ENCODE measurements at places on chromosomes 7 and 10.

DNA sequence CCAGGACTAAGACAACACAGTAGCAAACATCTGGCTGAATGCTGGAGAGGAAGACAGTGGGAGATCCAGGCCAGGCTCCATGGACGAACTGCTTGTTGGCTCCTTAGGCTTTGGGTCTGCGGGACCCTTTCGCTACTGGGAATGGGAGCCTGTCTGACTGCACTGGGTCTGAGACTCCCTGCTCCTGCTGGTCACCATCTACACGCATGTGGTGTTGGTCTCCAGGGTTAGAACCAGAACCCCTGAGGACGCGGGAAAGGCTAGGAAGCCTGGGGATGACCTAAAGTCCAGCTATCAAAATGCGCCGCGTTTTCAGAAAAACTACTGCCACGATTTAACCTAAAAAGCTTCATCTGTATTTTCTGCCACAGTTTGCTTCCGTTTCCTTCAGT is 817 bp upstream of the DNAJB6 start:
- DNase-seq, result no peak

DNA sequence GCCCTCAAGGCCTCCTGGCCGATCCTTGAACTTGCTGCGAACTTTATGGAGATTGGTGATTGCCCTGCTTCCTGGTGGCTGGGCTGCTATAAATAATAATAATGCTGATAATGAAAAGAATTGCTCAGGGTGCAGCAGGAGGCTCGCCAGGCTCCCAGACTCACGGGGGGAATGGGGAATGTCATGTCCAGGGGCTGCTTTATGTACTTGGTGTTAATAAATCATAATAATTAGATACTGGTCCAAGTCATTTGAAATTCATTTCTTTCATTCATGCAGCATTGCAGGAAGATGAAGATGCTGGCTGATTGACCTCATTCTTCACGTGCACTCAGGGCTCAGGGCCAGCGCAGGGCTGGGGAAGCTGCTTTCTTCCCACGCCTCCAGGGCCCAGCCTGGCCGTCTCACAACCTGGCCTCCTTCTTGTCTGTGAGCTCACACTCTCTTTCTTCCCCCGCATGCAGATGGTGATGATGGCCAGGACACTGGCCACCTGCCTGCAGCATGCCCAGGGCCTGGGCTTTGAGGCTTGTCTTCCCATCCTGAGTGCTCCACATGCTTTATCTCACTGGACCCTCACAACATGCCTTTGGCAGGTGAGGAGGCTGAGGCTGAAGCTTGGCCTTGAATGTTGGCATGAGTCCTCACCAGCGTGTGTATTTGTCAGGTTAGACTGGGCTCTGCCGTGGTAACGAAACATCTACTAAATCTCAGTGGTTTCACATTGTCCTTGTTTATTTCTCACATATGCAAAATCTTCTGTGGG is 138.4 kb upstream of the TNS3 start:
- no peak for DNase-seq

- DNase-seq, result no peak
Observed at GRCh38 chr10:62333135-62333889, 40.9 kb upstream of the ZNF365 start.

- DNase-seq, result no peak
Observed at GRCh38 chr10:77512219-77512578, 125.4 kb downstream of the KCNMA1 start.

DNA sequence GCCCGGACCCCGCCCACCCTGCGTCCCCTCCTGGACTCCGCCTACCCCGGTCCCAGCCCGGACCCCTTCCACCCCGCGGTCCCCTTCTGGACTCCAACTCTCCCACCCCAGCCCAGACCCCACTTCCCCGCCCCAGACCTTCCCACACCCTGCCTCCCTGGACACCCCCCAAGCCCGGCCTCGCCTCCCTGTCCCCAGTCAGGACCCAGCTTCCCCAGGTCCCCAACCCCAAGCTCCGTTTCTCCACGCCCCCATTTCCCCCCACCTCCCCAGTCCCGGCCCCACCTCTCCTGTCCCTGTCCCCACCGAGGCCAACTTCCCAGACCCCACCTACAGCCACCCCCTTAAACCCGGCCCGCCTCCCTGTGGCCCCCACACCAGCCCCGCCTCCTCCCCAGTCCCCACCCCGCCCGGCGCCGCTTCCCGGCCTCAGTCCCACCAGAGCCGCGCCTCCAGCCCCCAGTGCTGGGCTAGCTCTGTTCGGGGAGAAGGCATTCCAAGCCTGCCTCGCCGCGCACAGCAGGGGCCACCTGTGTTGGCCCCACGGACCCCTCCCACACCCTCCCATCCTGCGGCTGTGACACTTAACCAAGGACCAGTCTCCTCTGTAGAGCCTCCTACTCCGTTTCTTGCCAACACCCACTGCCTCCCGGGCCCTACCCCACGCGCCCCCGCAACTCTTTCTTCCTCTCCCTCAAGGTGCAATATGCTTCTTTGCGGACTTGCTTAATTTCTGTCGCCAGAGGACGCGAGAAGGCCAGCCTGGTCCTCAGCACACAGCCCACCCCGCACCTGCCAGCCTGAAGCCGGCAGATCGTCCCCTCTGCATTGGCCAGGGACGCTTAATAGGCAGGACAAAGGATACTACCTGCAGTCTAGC is 736 bp upstream of the ITIH5 start:
- no peak for DNase-seq

DNA sequence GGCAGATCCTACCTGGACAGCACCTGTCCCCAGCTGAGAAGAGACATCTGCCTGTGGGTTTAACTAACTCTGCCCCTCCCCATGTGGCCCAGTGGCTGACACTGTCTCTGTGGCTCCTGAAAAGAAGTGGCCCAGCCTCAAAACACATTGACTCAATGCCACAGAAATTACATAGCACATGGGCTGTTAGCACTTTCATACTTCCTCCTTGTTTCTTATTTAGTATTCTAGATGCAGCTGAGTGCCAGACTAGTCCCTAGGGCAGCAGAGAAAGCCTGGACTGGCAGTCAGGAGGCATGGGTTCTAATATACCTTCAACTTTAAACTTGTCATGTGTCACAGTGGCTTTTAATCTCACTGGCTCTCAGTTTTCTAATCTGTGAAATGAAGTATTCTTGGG is 171.0 kb downstream of the TRIL start:
- DNase-seq, result no peak

DNA sequence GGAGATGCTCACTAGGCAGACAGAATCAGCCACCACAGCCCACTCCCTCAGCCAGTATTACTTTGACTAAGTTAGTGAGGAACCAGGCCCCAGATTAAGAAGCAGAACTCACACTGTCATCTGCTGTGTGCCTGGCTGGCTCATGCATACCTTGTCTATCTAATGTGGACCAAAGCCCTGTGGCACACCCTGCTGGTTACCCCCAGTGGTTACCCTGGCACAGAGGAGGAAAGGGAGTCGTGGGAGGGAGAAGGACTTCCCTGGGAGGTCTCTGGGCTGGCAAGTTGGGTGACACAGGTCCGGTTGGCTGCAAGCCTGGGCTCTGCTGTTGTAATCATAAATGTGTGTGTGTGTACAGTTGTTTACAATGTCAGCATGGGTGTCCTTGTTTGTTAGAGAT is 7.5 kb upstream of the SH2D4B start:
- no peak for DNase-seq

DNA sequence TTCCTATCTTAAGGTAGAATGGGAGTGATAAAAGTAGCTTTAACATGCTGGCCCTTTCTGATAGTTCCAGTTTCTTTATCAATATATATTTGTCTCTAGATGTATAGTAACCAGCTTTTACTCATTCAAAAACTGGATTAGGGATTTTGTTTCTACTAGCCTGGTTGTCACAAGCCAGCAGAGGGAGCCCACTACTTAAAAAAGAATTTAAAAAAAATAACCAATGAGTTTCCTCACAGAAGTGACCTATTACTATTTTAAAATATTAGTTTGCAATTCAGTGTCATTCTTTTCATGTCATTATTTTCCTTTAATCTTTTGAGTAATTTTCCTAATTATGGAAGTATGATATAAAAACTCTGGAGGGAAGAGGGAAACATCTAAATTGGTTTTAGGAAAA is 142.1 kb downstream of the PHTF2 start:
- no peak for DNase-seq

DNA sequence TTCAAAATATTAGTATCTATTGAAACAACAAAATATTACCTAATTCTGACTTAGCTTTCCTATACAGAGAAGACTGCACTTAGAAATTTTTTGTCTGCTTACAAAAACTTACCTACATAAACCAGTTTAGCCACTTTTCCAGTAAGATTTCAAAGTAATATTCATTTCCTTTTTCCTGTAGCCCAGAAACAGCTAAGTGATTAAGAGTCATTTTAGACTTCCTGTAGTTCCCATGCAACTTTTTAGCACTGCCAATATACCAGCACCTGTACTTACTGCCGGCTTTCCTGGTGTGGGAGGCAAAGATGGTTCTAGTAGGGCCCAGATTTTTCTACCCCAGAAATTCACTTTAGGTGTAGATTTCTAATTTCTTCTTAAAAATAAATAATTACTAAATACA is 21.8 kb downstream of the NT5C2 start:
- no peak for DNase-seq

- DNase-seq, result no peak
Observed at GRCh38 chr10:43685744-43686143, 37.1 kb upstream of the ZNF32 start.

- no peak for DNase-seq
Observed at GRCh38 chr7:117072620-117073118, 119.4 kb downstream of the ST7 start.

- no peak for DNase-seq
Observed at GRCh38 chr7:130226333-130226732, 18.7 kb downstream of the SSMEM1 start.

GRCh38 chr7:140044251-140044650 is 18.5 kb downstream of the PARP12 start:
- no peak for DNase-seq

GRCh38 chr7:91865511-91865910 is 15.0 kb downstream of the MTERF1 start:
- DNase-seq, result no peak

DNA sequence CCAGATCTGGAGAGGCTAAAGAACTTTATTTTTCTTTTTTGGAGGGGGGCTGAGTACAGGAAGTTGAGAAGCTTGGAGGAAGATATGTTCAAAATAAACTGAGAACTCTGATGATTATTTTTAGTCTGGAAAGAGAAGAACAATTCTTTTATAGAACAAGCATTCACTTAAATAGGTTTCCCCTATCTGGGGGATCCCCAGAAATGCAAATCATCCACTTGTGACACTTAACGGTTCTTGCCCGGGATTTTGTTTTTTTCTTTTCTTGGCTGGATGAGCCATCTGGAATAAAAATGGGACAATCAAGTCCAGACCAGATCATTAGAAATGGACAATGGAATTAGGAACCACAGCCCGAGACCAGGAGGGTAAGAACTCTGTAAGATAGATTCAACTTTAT is 95.9 kb upstream of the EGR2 start:
- DNase-seq, result no peak

- no peak for DNase-seq
Observed at GRCh38 chr7:151327022-151327421, 14.6 kb upstream of the NUB1 start.

DNA sequence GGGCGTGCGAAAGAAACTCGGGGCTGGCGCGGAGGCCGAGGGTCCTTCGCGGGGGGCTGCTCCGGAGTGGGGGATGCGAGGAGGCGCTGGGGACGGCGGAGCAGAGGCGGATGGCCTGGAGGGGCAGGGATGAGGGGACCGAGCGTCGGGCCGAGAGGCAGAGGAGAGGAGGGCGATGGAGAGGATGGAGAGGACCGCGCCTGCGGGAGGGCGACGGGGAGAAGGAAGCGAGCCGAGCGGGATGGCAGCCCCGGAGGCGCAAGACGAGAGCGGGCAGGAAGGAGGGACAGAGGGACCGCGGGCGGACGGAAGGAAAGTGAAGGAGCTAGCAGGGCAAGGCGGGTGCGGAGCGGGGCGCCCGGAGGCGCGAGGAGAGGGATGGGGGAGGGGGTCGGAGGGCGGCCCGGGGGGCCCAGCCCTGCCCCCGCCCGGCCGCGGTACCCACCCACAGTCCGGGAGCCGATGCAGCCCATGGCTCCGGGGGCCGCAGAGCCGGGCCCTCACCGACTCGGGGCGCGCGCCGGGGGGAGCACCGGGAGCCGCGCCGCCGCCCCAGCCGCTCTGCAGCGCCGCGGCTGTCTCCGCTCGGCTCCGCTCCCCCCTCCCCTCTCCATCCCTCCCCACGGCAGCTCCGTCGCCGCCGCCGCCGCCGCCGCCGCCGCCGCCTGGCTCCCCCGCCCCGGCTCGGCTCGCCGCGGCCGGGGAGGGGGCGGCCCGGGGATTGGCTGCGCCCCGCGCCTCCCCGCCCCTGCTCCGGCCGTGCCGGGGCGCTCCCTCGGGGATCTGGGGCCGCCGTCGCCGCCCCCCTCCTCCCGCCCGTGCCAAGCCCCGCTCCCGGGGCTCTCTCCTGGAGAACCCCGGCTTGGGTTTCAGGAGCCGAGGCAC is at the start of gene FAM131B:
TSS of gene FAM131B (minus strand) at position 583 of the 885 bp plus-strand sequence. CDS start at position 473, 110 bp downstream.
- peak; percentile 31 for DNase-seq

DNA sequence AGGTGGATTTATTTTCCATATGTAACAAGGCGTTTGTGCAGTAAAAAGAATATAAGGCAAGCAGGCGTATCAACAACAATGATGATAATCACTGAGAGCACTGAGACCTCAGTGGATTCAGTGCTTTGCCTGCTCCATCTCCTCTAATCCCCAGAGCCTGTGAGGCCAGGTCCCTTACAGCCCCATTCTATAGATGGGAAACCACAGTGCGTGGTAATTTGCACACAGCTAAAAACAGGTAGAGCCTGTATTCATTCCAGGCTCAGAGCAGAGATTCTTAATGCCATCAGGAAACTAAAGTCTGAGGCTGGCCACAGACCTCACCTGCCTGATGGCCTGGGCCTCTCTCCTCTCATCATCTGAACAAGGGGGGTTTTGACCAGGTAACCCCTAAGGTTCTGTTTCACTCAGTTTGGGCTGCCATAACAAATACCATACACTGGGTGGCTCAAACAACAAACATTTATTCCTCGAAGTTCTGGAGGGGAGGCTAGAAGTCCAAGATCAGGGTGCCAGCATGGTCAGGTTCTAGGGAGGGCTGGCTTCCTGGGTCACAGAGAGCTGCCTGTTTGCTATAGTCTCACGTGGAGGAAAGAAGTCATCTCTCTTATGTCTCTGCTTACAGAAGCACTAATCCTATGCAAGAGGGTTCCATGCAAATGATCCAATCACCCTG is 10.3 kb upstream of the RASSF4 start:
- DNase-seq, result no peak

DNA sequence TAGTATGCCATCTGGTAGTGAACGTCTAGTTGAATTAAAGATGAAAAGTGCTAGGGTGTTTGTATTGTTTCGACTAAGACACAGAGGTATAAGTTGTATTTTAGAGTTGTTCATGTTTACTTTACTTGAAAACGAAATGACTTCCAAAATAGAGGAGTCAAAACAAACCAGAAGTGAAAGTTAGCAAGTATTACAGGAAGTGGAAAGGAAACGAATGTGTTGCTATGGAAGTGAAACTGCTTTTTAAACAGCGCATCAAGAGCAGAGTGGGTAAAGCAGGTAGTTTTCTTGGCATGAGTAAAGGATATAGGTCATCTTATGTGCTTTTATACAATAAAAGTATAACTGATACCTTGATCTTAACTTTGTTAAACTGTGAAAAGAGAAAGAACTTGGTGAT is 20.0 kb upstream of the GALNTL5 start:
- no peak for DNase-seq

GRCh38 chr10:24723788-24724380 is at the start of gene ARHGAP21:
Gene ARHGAP21 (minus strand): TSS chr10:24723887. CDS start chr10:24721899, 1,988 bp downstream.
- DNase-seq, result peak; percentile 61

GRCh38 chr10:70255329-70256299 is 22.4 kb upstream of the PPA1 start:
- DNase-seq, result no peak

- no peak for DNase-seq
Observed at GRCh38 chr10:72058989-72059842, 29.1 kb downstream of the SPOCK2 start.
